T-helper 17 cell (primary cell): ENCODE measurements at places on chromosomes 7 and 10.

DNA sequence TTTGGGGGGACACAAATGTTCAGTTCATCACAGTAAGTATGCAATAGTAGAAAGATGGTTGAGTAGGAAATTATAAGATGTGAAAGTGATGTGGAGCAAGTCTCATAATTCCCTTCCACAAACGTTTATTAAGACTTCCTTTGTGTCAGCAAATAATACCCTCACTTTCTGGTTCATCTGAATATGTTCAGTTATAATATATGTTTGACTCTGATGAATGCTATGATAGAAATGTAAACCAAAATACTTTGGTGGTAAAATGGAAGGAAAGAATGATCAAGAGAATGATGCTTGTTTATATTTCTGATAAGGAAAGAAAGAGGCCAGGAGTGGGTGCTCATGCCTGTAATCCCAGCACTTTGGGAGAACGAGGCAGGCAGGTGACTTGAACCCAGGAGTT lies 111.7 kb upstream of the PLXDC2 start:
- no peak overlapping the region for H3K27ac ChIP-seq
- H3K27me3 ChIP-seq: no peaks in the 10 kb centered on the region
- H3K36me3 ChIP-seq: no peaks in the 10 kb centered on the region
- no peak overlapping the region for H3K4me3 ChIP-seq
- no peak for DNase-seq
- H3K4me1 ChIP-seq: no peaks in the 10 kb centered on the region

GRCh38 chr7:22001345-22002004 lies 55.8 kb upstream of the CDCA7L start:
- H3K4me3 ChIP-seq: no peak overlapping the region
- peaks cover 32% of the 10 kb centered on the region for H3K27me3 ChIP-seq
- H3K4me1 ChIP-seq: peaks cover 2% of the 10 kb centered on the region
- DNase-seq: no peak

DNA sequence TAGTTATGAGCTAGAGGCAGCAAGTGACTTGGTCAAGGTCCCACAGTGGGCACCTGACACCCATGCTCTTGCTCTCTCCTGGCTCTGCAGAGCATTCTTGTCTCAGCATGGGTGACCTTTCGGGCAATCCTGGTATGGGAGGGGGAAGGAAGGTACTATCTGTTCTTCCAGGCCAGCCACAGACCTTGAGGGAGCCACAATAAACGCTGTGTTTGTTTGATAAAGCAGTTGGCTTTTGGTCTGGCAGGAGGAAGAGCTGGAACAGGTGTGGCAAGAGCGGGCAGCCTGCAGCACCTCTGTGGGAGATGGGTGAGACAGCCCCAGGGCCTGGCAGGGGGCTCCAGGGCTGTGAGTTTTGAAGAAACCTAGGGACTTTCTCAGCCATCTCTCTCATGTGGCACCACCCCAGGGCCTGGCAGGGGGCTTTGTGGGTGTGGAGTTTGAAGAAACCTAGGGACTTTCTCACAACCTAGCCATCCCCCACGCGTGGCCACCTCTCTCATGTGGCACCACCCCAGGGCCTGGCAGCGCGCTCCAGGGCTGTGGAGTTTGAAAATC lies 11.4 kb downstream of the CLDN3 start:
- no peaks in the 10 kb centered on the region for H3K27me3 ChIP-seq
- peaks cover 3% of the 10 kb centered on the region for H3K4me1 ChIP-seq
- no peaks in the 10 kb centered on the region for H3K36me3 ChIP-seq

GRCh38 chr10:1377740-1378397 lies 321.7 kb downstream of the WDR37 start:
- H3K4me3 ChIP-seq: no peak overlapping the region
- H3K4me1 ChIP-seq: no peaks in the 10 kb centered on the region
- H3K27ac ChIP-seq: no peak overlapping the region
- DNase-seq: no peak

DNA sequence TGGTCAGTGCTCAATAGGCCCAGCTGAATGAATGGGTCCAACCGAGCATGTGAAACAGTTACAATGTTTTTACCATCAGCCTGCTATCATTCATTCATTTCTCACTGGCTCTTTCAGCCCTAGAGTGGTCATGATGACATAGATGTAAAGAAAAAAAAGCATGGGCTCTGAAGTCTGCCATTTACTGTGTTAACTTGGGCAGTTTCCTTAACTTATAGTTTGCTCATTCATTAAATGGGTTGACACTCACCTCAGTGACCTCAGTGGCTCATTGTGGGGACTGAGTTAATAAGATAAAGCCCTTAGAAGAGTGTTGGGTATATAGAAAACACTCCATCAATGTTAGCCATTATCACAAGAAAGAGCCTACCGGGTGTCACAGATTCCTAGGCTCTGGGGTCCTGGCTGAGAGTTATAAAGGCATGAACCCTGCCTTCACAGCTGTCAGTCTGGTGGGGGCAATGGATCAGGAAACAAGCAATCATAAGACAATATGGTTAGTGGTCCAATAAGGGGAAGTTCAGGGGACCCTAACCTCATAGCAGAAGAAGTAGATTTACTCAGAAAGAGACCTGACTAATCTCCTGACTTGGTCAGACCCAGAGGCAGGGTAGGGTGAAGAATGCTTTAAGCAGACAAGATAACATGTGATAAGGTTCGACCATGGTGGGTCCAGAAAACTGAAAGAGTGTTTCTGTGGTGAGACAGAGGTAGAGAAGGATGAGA lies 29.7 kb upstream of the GPAM start:
- no peak overlapping the region for H3K4me3 ChIP-seq
- peaks cover 81% of the 10 kb centered on the region for H3K27me3 ChIP-seq
- peaks cover 4% of the 10 kb centered on the region for H3K4me1 ChIP-seq
- H3K36me3 ChIP-seq: peaks cover 2% of the 10 kb centered on the region

GRCh38 chr7:98200364-98200763 lies 10.9 kb upstream of the BHLHA15 start:
- H3K27me3 ChIP-seq: no peaks in the 10 kb centered on the region
- peaks cover 8% of the 10 kb centered on the region for H3K36me3 ChIP-seq
- H3K27ac ChIP-seq: no peak overlapping the region

GRCh38 chr7:134850066-134850465 lies 70.6 kb downstream of the CALD1 start:
- DNase-seq: no peak
- H3K27ac ChIP-seq: no peak overlapping the region
- peaks cover 3% of the 10 kb centered on the region for H3K4me1 ChIP-seq
- no peak overlapping the region for H3K4me3 ChIP-seq
- H3K27me3 ChIP-seq: peaks cover 5% of the 10 kb centered on the region

DNA sequence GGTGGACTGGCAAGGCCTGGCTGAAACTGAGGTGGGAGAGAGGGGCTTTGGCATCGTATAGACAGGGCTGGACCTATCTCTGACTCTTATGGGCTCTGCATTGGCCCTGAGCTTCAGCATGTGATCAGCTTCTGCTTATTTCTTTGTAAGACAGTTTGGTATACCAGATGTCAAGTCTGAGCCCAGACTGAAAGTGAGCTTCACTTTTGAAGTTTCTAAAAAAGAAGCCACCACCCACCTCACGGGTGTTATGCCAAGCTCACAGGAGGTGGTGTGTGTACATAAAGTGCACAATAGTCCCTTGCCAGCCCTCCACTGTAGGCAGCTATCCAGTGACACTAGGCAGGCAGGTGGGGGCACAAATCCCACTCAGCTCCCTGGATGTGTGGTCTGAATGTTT lies 68.7 kb upstream of the SEPHS1 start:
- no peak overlapping the region for H3K4me3 ChIP-seq
- no peaks in the 10 kb centered on the region for H3K4me1 ChIP-seq
- no peak overlapping the region for H3K27ac ChIP-seq
- peaks cover 34% of the 10 kb centered on the region for H3K27me3 ChIP-seq

DNA sequence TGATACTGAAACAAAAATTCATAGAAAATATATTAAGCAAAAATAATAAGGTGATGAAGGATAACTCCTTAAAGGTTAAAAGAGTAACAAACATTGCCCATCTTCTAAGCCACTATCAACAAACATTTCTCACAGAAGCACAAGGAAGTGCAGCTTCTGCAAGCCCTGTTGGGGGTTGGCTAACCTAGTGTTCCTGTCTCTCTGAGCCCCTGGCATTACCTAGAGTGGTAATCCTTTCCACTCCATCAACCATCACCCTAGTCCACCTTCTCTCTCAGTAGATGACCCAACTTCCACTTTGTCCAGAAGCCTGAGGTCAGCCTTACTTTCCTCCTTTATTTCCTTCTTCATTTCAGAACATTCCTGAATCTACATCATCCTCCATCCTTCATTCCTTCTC lies 59.7 kb downstream of the HIPK2 start:
- no peak for DNase-seq
- no peak overlapping the region for H3K27ac ChIP-seq
- H3K4me3 ChIP-seq: no peak overlapping the region
- no peaks in the 10 kb centered on the region for H3K27me3 ChIP-seq
- peaks cover 9% of the 10 kb centered on the region for H3K36me3 ChIP-seq
- H3K4me1 ChIP-seq: peaks cover 10% of the 10 kb centered on the region
